ENCODE measurements at places on chromosomes 6 and 20. TPM values are rescaled to one million over a fixed set of nuclear protein-coding genes. Genes with fewer than 3 reads are reported as not detected.

GRCh38 chr20:8764344-8764962 is 304.4 kb upstream of the PLCB4 start:
- DNase-seq = no peak
- no peaks in the 10 kb centered on the region for H3K4me1 ChIP-seq
- H3K4me3 ChIP-seq = no peak overlapping the region
- H3K27ac ChIP-seq = no peak overlapping the region

GRCh38 chr20:38255393-38255792 is 5.1 kb downstream of the KIAA1755 start:
- H3K27me3 ChIP-seq = no peaks in the 10 kb centered on the region
- no peak for DNase-seq
- no peaks in the 10 kb centered on the region for H3K36me3 ChIP-seq
- no peak overlapping the region for H3K27ac ChIP-seq
- H3K4me3 ChIP-seq = no peak overlapping the region

DNA sequence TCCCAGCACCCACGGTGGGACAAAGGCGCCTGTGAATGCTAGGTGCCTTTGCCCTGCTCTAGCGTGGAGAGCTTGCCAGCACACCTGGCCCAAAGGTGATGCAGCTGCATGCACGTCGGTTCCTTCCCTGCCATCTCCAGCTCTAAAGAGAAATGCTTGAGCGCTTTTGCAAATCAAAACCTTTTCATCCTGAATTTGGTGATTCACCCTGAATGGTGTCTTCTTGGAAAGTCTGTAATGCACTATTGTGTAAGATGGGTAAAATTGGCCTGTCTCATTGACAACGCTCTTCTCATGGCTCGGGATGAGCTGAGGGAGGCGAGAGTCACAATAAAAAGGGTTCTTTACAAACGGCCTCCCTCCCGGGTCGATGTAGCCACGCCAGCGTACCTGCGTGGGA is 103.1 kb upstream of the ID4 start:
- peaks cover 22% of the 10 kb centered on the region for H3K4me1 ChIP-seq
- H3K36me3 ChIP-seq = no peaks in the 10 kb centered on the region

DNA sequence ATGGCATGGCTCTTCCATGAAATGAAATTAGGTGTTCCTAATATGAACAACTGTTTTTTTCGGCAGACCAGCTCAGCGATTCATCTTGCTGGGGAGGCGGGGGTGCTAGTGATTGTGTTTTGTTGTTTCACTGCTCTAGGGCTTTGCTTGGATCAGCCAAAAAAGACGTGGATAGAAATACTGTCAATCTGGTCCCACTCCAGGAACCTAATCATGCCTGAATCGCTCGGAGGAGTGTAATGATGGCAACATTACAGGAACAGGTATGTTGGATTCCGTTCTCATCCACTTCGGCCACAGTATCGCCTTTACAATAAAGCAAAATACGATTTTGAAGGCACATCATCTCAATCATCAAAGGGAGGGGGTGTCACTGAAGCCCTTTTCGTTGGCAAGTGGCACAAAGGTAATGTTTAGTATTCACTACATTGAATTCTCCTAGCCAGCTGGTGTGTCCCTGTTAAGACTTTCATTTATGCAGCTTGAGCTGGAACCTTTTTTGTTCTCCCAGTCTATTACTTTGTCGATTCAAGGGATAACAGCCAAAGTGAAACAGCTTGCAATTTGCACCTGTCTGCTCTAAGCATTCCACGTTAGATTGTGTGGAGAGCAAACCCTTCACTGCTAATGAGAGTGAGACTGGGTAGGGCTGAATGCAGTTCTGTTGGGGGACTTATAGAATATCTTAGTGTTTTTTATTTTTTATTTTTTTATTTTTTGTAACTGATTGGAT is 477.7 kb downstream of the TFAP2A start:
- no peak overlapping the region for H3K4me3 ChIP-seq
- H3K27ac ChIP-seq = no peak overlapping the region
- no peaks in the 10 kb centered on the region for H3K36me3 ChIP-seq
- no peaks in the 10 kb centered on the region for H3K27me3 ChIP-seq
- no peak for DNase-seq
- H3K4me1 ChIP-seq = no peaks in the 10 kb centered on the region

PRDM1 gene
- total RNA-seq = 1.3 TPM

DNA sequence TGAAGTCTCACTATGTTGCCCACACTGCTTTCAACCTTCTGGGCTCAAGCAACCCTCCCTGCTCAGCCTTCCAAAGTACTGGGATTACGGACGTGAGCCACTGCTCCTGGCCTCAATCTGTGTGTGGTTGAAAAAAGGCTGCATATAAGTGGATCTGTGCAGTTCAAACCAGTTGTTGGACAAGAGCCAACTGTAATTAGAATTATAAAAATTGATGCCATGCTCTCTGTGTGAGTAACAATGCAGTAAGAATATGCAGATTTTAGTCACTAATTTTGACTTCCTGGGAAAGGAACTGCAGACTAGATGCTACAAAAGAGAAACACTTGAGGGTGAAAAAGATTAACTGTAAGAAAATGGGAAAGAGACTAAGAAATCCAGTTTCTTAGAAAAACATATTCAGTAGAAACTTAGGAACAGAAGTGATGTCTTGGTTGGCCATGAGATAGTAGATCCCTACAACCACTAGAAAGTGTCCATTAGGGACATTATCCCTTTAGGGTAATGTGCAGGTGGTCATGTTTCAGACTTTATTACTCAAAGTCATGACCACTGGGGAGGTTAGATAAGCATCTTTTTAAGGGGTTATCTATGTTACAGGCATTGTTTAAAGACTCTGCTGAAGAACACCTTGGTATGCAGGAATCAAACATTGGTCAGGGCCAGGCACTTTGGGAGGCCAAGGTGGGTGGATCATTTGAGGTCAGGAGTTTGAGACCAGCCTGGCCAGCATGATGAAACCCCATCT is 26.3 kb downstream of the ITCH start:
- peaks cover 48% of the 10 kb centered on the region for H3K4me1 ChIP-seq
- DNase-seq = peak; percentile 60
- H3K27ac ChIP-seq = peak overlapping the region; percentile 78
- no peak overlapping the region for H3K4me3 ChIP-seq
- H3K36me3 ChIP-seq = peaks cover 38% of the 10 kb centered on the region
- no peaks in the 10 kb centered on the region for H3K27me3 ChIP-seq

- H3K4me3 ChIP-seq = no peak overlapping the region
- no peak for DNase-seq
- no peak overlapping the region for H3K27ac ChIP-seq
- no peaks in the 10 kb centered on the region for H3K27me3 ChIP-seq
- peaks cover 6% of the 10 kb centered on the region for H3K4me1 ChIP-seq
Observed at GRCh38 chr20:45796337-45797065, 4.7 kb downstream of the DNTTIP1 start.

- no peaks in the 10 kb centered on the region for H3K36me3 ChIP-seq
- DNase-seq = no peak
- no peak overlapping the region for H3K4me3 ChIP-seq
- H3K4me1 ChIP-seq = no peaks in the 10 kb centered on the region
- H3K27ac ChIP-seq = no peak overlapping the region
- no peaks in the 10 kb centered on the region for H3K27me3 ChIP-seq
Observed at GRCh38 chr6:47321577-47321976, 11.9 kb upstream of the TNFRSF21 start.

DNA sequence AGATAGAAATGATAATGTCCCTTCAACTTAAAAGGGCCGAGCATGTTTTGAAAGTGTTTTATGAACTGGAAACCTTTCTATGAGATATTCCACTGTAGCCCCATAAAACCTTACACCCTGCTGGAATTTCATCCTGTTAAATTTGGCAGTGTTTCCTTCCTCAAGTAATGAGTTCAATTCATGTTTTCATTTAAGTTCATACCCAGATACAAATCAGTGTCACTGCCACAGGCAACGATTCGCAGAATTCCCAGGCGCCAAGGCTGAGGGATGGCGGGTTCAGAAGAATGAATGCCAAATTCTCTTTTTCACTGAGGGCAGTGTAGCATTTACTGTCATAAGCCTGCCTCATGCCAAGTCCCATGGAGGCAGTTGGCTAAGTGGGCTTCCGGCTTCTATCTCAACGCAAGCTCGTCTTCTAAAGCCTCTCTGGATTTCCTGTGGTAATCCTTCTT is 511.8 kb upstream of the ID4 start:
- no peak overlapping the region for H3K4me3 ChIP-seq
- H3K27ac ChIP-seq = no peak overlapping the region
- no peaks in the 10 kb centered on the region for H3K4me1 ChIP-seq
- H3K27me3 ChIP-seq = 0 out of 2 replicates have a peak, but pooled peaks cover 2% of the 10 kb centered on the region
- no peak for DNase-seq

Data from SJSA1 (cell line).